Activated CD4-positive, alpha-beta T cell treated with anti-CD3 and anti-CD28 coated beads for 36 hours (primary cell): ENCODE measurements at places on chromosomes 6 and 20.

- peaks cover 1% of the 10 kb centered on the region for H3K4me1 ChIP-seq
- DNase-seq = no peak
- H3K36me3 ChIP-seq = no peaks in the 10 kb centered on the region
- no peak overlapping the region for H3K4me3 ChIP-seq
Observed at GRCh38 chr6:71391126-71391525, 102.5 kb downstream of the OGFRL1 start.

GRCh38 chr20:3077618-3078134 lies 6.3 kb downstream of the OXT start:
- peak overlapping the region; percentile 0 for H3K4me3 ChIP-seq
- peaks cover 26% of the 10 kb centered on the region for H3K27me3 ChIP-seq
- H3K27ac ChIP-seq = peak overlapping the region; percentile 55
- H3K36me3 ChIP-seq = no peaks in the 10 kb centered on the region
- H3K4me1 ChIP-seq = peaks cover 27% of the 10 kb centered on the region

DNA sequence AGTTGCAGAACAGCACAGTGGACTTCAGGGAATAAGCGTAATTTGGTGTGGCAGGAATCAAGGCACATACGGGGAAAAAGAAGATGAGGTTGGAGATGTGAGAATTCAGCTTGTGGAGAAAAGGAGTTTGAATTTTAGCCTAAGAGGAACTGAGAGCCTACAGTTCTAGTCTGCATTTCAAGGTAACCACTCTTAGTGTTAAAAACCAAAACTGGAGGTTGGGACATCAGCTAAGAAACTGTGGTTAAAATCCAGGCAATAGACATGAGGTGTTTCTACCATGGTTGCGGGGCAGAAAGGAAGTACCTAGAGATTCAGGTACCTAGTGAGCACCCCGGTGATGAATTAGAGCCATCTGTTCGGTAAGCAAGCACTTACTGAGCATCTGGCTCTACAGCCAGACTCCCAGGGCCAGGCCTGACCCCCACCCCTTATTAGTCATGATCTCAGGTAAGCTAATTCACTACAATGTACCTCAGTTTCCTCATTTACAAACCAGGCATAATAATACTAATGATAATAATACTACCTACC lies 44.4 kb downstream of the FAXC start:
- no peak for DNase-seq
- H3K27me3 ChIP-seq = peaks cover 4% of the 10 kb centered on the region
- H3K36me3 ChIP-seq = no peaks in the 10 kb centered on the region
- H3K27ac ChIP-seq = no peak overlapping the region
- no peaks in the 10 kb centered on the region for H3K4me1 ChIP-seq

DNA sequence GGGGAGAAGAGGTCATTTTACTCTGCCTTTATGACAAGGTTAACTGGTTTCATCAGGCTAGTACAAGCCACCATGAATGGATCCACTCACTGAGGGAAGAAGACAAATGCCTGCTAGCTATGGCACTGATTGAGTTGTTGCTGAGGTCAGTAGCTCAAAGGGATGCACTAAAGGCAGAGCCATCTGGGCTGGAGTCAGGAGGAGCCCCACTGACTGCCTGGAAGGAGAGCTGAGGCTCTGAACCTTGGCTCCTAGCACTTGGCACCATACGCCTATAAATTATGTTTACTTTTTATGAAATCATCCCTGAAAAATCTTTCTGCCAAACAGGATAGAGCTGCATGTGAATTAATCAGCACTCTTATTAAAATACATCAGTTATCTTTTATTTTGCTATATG lies 104.6 kb downstream of the DTD1 start:
- no peak overlapping the region for H3K27ac ChIP-seq
- no peak for DNase-seq
- H3K36me3 ChIP-seq = no peaks in the 10 kb centered on the region
- no peak overlapping the region for H3K4me3 ChIP-seq
- H3K27me3 ChIP-seq = no peaks in the 10 kb centered on the region
- H3K4me1 ChIP-seq = no peaks in the 10 kb centered on the region
